8988T (cell line): ENCODE measurements at places on chromosomes 2 and 18.

- DNase-seq = no peak
Observed at GRCh38 chr2:133438848-133439564, 129.3 kb downstream of the NCKAP5 start.

GRCh38 chr2:42602218-42602875, 33.9 kb downstream of the MTA3 start:
- DNase-seq = no peak

GRCh38 chr18:23968638-23969604, 45.6 kb upstream of the TTC39C start:
- DNase-seq = no peak

DNA sequence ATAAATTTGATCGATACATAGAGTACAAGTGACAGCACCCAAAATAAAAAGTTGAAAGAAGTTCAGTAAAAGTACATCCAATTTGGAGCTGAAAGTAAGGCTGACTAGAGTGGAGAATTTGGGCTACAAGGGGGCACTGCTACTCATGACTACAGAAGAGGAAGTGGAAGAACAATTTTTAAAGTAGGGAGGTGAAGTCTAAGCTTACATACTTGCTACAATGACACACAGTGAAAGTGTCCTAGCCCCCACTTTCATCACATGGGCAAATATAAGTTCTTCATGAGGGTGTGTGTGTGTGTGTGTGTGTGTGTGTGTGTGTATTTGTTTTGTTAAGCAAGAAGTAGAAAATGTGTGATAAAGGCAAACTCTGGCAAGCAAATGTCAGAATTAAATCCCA, 45.7 kb downstream of the MAP3K2 start:
- no peak for DNase-seq

DNA sequence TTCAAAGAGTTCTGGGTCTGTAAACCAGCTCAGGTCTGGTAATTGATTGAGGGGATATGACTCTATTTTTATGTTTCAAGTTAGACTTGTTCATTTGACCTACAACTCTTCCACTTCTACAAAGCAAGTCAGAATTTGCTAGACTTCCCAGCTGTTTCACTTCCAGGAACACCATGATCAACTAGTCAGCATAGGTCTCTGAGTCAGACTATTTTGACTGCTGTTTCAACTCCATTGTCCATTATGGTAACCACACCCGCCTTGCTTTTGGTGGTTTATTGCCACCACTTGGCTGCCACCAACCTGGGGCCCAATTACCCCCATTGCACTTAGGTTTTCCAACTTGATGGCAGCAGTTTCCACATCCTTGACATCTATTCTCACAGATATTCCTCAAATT, 116.6 kb downstream of the LAMA3 start:
- no peak for DNase-seq

DNA sequence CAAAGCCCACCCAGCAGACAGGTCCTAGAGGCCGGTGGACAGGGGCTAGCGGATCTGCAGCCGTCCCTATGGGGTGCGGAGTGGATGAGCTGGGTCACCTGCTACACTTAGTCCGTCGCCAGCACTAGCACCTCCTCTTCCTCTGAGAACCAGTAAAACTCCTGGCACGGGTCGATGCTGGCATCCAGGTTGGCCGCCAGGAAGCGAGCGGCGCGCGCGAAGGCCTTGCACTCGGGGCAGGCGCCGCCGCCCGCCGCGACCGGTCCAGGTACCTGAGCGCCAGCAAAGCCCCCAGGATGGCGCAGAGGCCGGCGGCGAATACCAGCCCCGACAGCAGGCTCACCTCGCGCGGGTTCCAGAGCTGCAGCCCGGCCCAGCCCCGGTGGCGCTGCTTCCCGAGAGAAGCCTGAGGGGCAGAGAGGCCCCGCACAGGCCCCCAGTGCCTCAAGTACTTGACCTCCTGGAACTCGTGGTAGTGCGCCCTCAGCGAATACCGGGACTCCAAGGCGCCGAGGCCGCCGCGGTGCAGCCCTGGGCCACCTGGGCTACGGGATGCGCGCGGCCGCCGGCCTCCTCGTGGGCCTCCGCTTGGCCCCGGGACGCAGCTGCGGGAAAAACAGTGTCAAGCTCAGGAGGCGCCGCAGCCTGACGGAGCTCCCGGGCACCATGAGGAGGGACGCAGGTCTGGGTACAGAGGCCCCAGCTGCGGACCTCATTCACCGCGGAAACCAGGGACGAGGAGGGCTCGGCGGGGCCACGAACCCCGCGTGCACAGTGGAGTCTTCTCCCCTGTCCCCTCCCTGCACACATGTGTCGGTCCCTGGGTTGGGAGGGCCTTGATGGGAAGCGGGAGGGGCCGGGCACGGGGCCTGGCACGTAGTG, 27.5 kb upstream of the ALPP start:
- no peak for DNase-seq

DNA sequence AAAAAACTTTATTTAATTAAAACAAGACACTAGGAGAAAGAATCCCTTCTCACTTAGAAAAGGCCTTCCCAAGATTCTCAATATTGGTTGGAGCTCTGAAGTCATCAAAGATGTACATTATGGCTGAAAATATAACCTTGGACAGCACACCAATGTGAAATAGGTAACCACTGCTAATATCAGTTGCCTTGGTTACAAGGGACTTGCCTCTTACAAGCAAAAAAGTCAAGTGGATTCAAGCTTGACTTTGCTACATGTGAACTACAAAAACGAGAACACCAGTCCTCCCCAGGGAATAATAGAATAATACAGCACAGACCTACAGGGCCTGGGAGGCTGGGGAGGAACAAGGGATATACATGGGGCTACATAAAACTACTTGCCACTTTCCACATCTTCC, 46.1 kb downstream of the NABP1 start:
- no peak for DNase-seq

DNA sequence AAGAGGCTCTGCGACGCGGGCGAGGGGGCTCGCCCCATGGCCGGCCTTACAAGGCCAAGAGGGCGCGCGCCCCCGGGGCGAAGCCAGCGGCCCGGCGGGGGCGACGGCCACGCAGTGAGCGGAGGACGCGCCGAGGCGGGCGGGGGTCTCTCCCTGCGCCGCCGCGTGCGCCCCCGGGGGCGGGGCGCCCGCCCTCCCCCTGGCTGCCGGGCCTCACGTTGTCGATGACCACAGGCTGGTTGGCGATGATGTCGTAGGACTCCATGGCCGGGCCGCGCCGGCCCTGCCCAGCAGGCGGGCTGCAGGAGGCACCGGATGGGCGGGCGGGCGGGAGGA, 250 bp downstream of the ACTR1B start:
- no peak for DNase-seq
